ENCODE measurements at places on chromosomes 13 and 19.

DNA sequence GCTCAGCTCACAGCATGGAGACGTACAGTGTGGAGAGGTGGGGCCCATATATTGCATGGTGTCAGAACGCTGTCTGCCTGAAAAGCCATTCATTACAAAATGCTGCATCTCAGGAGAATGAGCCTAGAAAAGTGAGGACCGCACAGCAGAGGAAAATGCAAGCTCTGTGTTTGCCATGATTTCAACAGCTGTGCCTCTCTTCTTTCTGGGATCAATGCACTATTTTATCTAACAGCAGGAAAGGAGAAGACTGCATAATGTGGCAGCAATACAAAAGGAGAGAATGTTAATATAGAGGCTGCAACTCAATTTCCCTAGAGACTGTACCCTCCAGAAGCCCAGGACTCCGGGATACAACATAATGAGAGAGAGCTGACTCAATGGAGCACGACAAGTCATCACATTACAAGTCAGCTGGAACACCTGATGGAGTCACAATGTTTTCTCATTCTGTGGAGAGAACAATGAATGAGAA is 368.0 kb downstream of the FGF14 start:
- no peak for DNase-seq

GRCh38 chr19:41589371-41589770 is 13.4 kb downstream of the CEACAM21 start:
- no peak for DNase-seq

DNA sequence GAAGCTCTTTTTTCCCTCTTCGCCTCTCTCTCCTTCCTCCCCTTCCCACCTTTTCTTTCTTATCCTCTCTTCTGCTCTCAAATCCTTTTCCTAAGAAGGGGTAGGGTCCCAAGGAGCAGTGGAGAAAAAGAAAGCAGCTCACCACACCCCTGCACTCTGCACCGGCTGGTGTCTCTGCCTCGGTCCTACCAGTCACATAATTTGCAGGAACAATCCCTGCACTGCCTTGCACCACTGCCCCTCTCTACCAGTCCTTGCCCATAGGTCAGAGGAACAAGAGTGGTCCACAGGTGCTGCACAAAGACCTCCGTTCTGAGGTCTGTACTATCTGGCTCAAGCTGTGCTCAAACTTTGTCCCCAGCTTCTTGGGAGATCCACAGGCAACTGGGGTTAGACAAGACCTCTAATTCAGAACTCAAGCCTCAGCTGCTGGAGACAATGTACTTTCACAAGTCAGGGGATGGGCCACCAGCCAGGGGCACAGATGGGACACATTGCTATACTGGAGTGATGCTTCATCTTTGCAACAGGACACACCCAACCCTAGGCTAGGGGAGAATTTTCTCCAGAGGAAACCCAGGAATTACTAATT is 125.4 kb upstream of the ZNF507 start:
- no peak for DNase-seq

- DNase-seq, result no peak
Measured at GRCh38 chr19:10961073-10961860, 437 bp downstream of the SMARCA4 start.

GRCh38 chr13:26062853-26063444 is 11.1 kb upstream of the SHISA2 start:
- DNase-seq, result peak; percentile 70

GRCh38 chr13:80630685-80631121 is 289.8 kb upstream of the SPRY2 start:
- DNase-seq, result peak; percentile 31

- DNase-seq, result peak; percentile 42
Measured at GRCh38 chr19:55528030-55528803, 8.7 kb downstream of the SBK2 start.

DNA sequence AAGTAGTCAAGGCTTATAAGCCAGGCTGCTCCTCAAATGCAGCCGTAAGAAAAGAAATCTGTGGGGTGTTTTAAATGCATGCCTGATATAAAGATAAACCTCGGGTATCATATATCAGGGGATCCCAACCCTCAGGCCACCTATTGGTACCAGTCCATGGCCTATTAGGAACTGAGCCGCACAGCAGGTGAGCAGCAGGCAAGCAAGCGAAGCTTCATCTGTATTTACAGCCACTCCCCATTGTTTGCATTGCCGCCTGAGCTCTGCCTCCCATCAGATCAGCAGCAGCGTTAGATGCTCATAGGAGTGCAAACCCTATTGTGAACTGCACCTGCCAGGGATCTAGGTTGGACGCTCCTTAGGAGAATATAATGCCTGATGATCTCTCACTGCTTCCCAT is 233.5 kb upstream of the SERP2 start:
- DNase-seq, result no peak

DNA sequence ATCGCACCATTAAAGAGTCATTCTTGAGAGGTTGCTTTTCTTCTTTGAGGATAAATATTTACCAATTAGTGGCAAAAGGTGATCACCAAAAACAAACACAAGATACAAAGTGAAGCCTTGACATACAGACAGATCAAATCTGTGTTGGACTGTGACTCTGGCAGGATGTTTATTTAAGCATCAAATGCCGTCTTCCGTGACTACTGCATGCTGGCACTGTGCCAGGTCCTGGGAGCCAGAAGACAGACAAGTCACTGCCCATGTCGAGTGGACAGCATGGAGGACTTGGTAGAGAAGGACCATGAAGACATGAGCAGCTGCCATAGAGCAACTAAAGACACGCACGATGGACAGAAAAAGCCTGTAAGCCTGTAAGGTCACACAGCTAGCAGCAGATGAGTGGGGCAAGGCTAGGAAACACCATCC is 92.8 kb upstream of the FARP1 start:
- DNase-seq, result peak; percentile 40

GRCh38 chr13:44523146-44524015 is 52.7 kb downstream of the TSC22D1 start:
- peak; percentile 42 for DNase-seq

- DNase-seq, result peak; percentile 47
Measured at GRCh38 chr19:49362929-49363267, 682 bp upstream of the TEAD2 start.

DNA sequence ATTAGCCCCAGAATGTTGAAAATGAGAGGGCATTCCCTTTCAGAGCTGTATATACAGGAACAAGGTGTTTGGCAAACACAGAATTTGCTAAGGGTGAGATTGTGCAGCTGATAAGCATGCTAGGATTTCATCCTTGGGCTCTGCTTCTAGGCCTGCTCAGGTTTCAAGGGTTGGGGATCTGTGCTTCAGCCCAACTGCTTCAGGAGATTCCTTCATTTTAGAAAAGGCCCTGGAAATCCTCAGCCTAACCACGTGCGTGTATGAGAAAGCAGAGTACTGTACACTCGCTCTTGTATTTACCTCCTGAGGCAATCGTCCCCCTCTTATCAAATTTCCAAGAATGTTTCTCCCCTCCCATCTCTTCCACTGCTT is 291.6 kb upstream of the ARGLU1 start:
- DNase-seq, result no peak

GRCh38 chr13:59982631-59983382 is 180.9 kb downstream of the DIAPH3 start:
- DNase-seq, result peak; percentile 45

- no peak for DNase-seq
Measured at GRCh38 chr19:4748589-4748988, 24.9 kb upstream of the DPP9 start.

- peak; percentile 61 for DNase-seq
Measured at GRCh38 chr19:55526216-55527196, 10.4 kb downstream of the SBK2 start.

DNA sequence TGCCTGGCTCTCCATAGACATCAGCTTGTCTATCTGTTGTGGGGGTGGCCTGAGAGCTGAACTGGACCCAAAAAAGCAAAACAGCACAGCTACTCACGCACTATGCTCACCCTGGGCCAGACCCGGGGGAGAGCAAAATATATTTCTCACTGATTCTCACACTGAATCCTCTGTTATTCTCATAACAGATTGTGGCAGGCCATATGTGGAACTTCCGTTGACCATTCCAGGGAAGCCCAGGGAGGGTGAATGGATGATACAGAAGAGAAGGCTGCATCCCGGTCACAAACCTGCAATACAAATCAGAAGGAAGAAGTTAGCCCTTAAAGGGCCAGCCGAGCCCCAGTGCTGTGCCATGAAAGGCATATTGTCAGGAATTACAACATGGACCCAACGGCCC is 362.5 kb downstream of the ZNF536 start:
- no peak for DNase-seq

DNA sequence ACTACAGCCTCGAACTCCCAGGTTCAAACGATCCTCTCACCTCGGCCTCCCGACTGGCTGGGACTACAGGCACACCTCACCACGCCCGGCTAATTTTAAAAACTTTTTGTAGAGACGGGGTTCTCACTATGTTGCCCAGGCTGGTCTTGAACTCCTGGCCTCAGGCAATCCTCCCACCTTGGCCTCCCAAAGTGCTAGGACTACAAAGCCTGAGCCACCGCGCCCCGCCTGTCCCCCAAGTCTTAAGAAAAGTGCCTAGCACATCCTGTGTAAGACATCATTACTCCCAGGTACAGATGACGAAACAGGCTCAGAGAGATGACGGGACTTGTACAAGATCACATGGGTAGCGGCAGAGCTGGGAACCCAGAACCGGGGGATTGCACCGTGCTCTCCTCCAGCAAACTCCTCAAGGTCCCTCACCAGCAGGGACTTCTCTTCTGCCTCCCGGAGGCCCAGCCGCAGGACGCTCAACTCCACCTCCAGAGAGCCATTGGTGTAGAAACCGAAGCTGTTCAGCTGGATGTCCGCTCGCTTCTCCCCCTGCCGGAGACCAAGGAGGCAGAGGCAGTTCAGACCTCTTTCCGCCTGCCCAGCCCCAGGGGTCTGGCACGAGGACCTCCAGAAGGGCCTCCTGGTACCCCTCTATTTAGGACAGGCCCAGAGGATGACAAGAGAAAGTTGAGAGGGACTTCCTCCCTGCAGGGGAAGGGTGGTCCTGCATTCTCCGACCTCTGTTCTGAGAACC is 1.0 kb downstream of the GPR108 start:
- DNase-seq, result peak; percentile 86

All from fibroblast of skin of scalp (primary cell).